Gastroesophageal sphincter (tissue), 4 donors: ENCODE measurements at places on chromosomes 4 and X. TPM values are rescaled to one million over a fixed set of nuclear protein-coding genes. Genes with fewer than 3 reads are reported as not detected.

Gene PSAPL1
- total RNA-seq = not detected

Gene PROM1
- total RNA-seq = 16.3 TPM

Gene NRK
- 3.0 TPM for total RNA-seq

Gene CWH43
- total RNA-seq = 1.4 TPM

Gene PTCHD1
- total RNA-seq = 7.8 TPM

Gene TMEM150C
- 10.0 TPM for total RNA-seq

Gene PLP1
- total RNA-seq = 44.3 TPM

Gene HTRA3
- total RNA-seq = 30.2 TPM

Gene YY2
- 2.4 TPM for total RNA-seq

Gene HSD17B10
- 109 TPM for total RNA-seq

Gene USP26
- not detected for total RNA-seq

Gene MMGT1
- 43.7 TPM for total RNA-seq

Gene RRH
- not detected for total RNA-seq

Gene NXF2
- total RNA-seq = not detected

Gene PITX2
- 3.5 TPM for total RNA-seq

Gene CXCL5
- total RNA-seq = 0.19 TPM

Gene CT45A5
- not detected for total RNA-seq

Gene GYPA
- not detected for total RNA-seq

Gene TMEM271
- total RNA-seq = 0.35 TPM

Gene TBX22
- not detected for total RNA-seq

Gene SPOCK3
- total RNA-seq = 0.57 TPM
